ENCODE measurements at places on chromosomes 5 and 9. TPM values are rescaled to one million over a fixed set of nuclear protein-coding genes. Genes with fewer than 3 reads are reported as not detected.

DNA sequence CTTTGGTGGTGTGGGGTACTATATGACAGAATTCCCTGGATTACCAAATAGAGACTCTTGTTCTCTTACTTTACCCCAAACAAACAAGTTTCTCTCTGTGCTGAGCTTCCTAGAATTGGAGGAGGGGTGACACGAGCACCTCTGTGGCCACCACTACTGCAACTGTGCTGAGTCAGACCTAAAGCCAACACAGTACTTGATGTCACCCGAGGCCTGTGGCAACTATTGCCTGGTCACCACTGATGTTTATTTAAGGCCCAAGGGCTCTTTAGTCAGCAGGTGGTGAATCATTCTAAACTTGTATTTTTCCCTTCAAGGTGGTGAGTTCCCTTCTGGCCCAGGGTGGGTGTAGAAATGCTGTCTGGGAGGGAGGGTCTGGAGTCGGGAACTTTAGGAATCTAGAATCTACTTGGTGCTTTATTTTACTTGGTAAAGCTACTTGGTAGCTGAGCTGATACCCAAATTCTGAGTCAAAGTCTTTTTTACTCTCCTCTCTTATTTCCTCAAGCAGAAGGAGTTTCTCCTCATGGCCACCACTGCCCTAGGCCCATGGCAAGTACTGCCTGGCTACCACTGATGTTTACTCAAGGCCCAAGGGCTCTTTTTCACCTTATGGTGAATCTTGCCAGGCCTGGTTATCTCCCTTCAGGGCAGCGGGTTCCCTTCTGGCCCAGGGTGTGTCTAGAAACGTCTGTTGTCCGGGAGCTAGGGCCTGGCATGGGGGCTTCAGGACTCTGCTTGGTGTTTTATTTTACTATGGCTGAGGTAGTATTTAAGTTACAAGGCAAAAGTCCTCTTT, 9.8 kb downstream of the LURAP1L start:
- no peak for DNase-seq

DNA sequence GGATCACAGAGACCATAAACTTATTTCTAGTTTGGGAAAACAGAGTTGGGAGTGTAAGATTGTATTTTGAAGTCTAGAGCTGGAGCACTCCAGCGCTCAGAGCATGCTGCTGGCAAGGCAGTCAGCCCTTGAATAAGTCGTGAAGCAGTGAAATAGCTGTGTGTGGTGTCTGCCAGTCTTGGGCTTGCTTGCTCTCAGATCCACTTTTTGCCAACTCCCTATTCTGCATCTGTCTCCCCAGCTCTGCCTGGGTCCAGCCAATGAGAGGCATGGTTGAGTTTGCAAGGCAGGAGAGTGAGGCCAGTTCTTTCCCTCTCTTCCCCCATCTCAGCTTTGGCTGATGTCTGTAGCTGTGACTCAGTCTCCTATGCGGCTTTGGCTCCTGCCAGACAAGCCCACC, 23.3 kb upstream of the RASGRF2 start:
- DNase-seq = no peak

Gene PAEP
- not detected for total RNA-seq

GRCh38 chr9:96460882-96461281, 10.9 kb downstream of the HABP4 start:
- no peak for DNase-seq

DNA sequence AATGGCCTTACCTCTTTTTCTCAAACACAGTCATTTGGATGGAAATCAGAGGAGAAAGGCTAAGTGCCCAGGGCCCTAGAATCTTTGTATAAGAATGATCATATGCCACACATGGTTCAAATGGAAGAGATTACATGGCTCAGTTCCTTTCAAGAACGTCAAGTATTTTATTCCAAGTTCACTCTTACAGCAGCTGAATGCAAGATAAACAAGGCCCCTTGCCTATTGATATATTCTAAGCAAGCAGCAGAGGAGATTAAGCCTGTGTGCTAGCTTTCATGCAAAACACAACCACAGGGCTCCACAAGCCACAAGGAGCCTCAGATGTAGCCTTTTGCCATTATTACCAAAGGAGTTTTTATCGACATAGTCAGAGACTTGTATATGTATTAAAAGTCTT, 55.3 kb upstream of the SLCO6A1 start:
- no peak for DNase-seq

GRCh38 chr5:151034422-151035379, 14.3 kb downstream of the GPX3 start:
- no peak for DNase-seq

Gene SLC44A1
- 72.8 TPM for total RNA-seq

DNA sequence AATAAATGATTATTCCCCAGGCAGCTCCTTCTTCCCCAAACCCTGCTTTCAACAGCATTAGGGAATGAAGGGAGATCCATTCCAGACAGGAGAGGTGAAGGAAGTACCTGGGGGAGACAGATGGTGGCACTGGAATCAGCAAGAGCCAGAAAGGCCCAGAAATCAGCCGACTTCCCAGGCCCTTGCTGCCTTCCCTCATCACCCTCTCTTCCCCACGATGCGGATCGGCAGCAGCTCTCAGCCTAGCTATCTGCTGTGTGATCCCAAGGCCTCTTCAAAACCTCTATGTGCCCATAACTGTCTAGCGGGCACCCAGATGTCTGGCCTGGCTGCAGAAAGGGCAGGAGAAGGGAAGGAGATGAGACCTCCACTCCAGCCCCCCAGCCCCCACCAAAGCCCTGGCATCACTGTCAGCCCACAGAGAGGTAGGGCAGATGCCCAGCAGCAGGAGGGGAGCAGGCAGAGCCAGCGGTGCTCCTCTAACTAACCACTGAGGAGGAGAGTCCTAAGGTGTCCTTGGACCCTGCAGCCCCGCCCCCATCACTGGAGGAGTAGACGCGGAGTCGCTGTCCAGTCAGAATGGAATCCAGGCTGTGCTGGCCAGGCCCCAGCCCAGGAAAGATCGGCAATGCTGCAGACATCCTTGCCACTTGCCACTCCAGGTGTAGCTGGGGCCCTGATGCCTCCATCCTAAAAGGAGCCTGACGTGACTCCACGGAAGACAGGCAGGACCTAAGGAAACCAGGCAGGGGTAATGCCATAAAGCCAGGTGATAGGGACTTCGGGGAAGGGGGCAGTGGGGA, 12.7 kb downstream of the CNTFR start:
- peak; percentile 87 for DNase-seq

Gene CYSRT1
- 1.4 TPM for total RNA-seq

Gene PRR16
- total RNA-seq = not detected

Gene INSYN2B
- not detected for total RNA-seq

GRCh38 chr5:15386122-15386521, 113.9 kb upstream of the FBXL7 start:
- DNase-seq = no peak

Gene TAS2R1
- not detected for total RNA-seq

DNA sequence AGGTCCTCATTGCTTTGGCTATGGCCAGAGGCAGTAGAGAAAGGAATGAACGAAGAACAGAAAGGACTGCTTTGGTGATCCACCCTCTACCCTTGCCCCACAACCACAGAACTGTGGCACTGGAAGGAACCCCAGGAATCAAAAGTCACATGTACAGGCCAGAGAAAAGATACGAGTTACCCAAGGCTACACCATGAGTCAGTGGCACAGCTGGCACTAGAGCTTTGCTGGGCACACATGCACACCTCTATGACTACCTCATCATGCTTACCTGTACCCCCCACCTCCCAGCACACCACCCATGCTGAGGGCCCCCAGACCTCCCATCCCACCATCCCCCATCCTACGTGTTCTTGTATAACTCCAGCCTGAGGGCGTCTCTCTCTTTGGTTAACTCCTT, 13.1 kb downstream of the GOLGA2 start:
- DNase-seq = no peak

DNA sequence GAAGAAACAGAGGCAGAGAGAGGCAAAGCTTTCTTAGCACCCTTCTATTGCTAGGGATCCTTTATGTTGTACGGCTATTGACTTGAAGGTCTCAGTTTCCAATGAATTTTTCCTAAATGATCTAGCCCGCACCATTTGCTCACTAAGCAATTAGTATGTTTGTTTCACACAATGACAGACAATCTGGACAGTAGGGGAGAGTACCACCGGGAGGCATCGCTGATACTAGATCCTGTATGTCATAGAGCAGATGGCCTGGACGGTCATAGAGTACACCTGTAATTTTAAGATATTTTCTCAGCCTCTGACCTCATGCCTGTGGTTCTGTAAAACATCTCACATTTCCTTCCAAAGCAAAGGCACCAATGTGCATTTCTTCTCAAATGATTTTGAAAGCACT, 194.3 kb downstream of the TLE4 start:
- DNase-seq = no peak

DNA sequence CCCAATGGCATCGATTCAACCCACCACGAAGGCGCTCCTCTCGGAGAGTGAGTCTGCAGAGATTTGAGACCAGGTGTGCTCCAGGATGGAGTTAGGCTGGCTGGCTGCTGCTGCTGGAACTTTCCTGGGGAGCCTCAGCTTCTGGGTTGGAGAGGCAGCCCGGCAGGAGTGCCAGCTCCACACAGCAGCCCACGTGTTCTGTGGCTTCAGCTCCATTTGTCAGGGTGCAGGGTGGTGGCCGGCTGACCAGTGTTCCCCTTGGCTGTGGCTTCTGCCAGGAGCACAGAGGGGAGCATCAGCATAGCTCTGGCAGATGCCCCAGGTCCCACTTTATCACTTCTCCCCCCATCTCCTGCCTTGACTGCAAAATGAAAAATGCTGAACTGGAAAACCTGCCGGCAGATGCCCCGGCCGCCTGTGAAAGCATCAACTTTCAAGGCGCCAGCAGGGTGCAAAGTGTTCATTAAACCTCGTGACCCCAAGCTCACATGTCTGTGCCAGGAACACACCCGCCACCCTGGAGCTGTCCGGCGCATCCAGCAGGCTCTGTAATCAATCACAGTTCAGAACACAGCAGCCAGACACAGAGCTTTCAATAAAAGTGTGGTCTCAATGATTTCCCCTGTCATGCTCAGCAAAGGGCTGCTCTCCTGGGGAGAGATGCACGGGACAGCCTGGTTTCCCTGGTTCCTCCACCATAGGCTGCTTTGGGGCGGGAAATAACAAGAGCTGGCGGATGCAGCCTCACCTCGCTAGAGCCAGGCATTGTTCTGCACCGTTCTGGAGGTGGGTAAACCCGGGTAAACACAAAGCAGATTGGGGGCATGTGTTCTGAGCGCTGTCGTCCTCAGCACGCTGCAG, 53.2 kb downstream of the TRIP13 start:
- no peak for DNase-seq

DNA sequence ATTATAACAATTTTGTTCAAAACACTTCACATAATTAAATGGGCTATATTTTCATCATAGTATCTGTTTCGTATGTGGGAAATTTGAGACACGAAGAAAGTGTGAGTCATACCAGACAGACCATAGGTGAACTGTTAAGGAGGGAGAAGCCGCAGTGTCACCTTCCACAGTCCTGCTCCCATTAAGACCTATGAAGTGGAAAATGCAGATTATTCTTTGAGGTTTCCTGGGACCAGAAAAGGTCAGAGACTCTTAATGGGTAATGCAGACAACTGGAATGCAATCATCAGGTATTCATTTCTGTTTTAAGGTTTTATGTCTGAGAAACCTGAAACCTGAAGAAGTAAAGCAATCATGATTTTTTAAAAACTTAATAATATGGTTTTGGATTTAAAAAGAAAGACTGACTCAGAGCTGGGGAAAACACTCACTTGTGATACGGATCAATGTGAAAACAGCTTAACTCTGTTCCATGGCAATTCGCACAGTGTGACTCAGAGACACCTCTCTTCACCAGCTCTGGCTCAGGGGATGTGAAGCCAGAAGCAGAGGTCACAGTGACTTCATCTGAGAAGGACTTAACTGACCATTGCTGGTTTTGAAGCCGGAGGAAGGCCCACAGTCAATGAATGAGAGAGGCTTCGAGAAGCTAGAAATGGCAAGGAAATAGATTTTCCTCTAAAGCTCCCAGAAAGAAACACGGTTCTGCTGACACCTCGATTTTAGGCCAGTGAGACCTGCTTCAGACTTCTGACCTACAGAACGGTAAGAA, 17.2 kb upstream of the GCNT1 start:
- no peak for DNase-seq

GRCh38 chr5:45417285-45417998, 278.7 kb downstream of the HCN1 start:
- no peak for DNase-seq

DNA sequence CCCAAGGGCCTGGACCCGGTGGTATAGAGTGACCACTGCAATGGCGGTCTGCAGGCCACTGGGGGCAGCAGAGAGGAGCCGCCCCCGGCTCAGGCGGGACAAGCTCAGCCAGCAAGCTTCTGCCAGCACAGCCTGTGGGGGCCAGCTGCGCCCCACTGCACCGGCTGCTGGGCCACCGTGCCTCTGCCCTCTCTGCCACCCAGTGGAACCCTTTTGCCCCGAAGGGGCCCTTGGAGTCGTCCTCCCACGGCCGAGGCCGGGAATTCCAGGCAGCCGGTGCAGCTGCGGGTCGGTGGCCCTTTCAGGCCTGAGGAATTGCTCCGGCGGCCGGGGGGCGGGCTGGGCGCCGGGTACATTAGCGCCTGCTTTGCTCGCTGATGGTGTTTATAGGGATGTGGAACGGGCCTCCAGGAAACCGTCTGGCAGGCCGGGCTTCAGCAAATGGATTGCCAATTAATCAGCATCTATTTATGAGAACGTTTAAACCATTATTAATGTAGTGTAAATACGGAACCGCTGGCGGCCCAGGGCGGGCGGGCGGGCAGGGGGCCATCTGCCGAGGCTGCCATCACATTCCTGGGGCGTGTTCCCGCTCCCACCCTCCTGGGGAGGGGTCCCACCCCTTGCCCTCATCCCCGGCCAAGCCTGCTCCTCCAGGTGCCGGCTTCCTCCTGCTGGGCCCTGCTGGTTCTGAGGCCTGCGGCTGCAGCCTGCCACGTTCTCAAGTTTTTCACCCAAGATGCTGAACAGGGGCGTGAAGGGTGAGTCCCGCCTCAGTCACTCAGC, 127.4 kb downstream of the BARX1 start:
- DNase-seq = peak; percentile 93

- no peak for DNase-seq
Measured at GRCh38 chr9:118290116-118290515, 585.9 kb downstream of the TLR4 start.

GRCh38 chr5:126004636-126005035, 418.6 kb upstream of the GRAMD2B start:
- no peak for DNase-seq

- peak; percentile 79 for DNase-seq
Measured at GRCh38 chr5:38921174-38921573, 75.4 kb downstream of the OSMR start.

Gene ADAMTSL1
- total RNA-seq = 0.68 TPM

GRCh38 chr9:10548348-10548747, 64.5 kb downstream of the PTPRD start:
- DNase-seq = peak; percentile 44

GRCh38 chr9:132546148-132547051, 36.0 kb upstream of the BARHL1 start:
- DNase-seq = peak; percentile 87

GRCh38 chr5:60297658-60298057, 402.3 kb downstream of the DEPDC1B start:
- DNase-seq = no peak

Gene SCAI
- total RNA-seq = 31.7 TPM

GRCh38 chr5:1204693-1205242, 3.4 kb downstream of the SLC6A19 start:
- DNase-seq = peak; percentile 78

Data from endodermal cell (in vitro differentiated cells).